Peyer's patch (tissue), 4 donors: ENCODE measurements at places on chromosomes 6 and 20. TPM values are rescaled to one million over a fixed set of nuclear protein-coding genes. Genes with fewer than 3 reads are reported as not detected.

DNA sequence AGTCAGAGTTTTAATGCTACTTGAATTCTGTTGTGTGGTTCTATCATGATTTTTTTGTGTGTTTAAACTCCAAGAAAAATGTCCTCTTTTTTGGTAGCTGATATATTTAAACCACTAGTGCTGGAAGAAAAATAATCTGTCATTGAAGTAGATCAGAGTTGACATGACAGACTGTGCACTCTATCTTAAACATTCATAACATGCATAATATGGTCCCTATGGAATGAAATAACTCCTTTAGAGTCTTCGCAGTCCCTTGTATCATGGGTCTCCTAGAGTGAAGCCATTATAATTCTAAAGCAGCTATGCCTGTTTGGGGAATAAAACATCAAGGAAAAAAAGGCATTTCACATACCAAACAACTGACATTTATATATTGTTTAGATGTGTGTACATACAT, 282.7 kb upstream of the CITED2 start:
- DNase-seq: no peak
- no peaks in the 10 kb centered on the region for H3K27me3 ChIP-seq
- H3K27ac ChIP-seq: no peak overlapping the region
- no peak overlapping the region for H3K4me3 ChIP-seq

- H3K27ac ChIP-seq: no peak overlapping the region
- H3K27me3 ChIP-seq: no peaks in the 10 kb centered on the region
- no peaks in the 10 kb centered on the region for H3K4me1 ChIP-seq
- H3K4me3 ChIP-seq: no peak overlapping the region
These were observed 195.8 kb upstream of the FUT9 start for GRCh38 chr6:95819939-95820338.

AVP gene
- not detected for total RNA-seq

DNA sequence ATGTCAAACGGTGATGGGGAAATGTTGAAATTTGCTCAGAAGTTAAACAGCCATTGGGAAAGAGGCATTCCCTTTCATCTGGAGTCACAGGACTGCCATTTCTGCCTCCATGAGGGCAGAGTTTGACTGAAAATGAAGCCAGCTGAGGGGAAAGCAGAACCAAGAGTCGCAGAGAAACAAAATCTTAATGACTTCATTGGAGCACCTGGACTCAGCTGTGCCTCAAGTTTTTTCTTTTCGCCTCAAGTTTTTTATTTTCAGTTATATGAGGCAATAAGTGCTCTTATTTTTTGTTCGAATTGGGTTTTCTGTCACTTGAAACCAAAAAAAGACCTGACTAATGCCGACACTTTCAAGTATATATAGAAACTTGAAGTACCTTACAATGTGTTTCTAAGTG, 161.3 kb downstream of the PKHD1 start:
- no peak overlapping the region for H3K27ac ChIP-seq
- no peak overlapping the region for H3K4me3 ChIP-seq
- H3K4me1 ChIP-seq: no peaks in the 10 kb centered on the region

GRCh38 chr20:41889844-41890224, 271.7 kb upstream of the CHD6 start:
- no peaks in the 10 kb centered on the region for H3K4me1 ChIP-seq
- H3K27me3 ChIP-seq: no peaks in the 10 kb centered on the region
- H3K36me3 ChIP-seq: no peaks in the 10 kb centered on the region
- no peak overlapping the region for H3K4me3 ChIP-seq
- H3K27ac ChIP-seq: no peak overlapping the region

DNA sequence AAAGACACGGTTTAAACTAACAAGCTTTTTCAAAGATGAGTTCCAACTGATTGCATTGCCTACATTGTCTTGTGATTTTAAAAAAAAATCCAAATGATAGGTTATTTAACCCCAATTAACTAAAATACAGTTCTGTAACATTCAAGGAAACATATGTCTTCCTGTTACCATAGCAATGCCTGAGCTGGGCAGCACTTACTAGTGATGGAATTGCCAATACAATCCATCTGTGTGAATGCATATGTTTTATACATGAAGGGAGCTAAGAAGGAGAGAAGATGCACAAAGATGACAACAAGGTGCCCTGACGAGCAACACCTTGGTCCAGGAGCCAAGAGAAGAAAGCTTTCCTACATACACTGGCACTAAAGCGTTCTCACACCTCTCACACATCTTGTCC, 68.7 kb downstream of the POPDC3 start:
- H3K27ac ChIP-seq: no peak overlapping the region
- DNase-seq: no peak

GRCh38 chr20:34626992-34627391, 49.9 kb downstream of the PIGU start:
- H3K4me1 ChIP-seq: no peaks in the 10 kb centered on the region
- no peak overlapping the region for H3K4me3 ChIP-seq
- H3K36me3 ChIP-seq: no peaks in the 10 kb centered on the region
- no peaks in the 10 kb centered on the region for H3K27me3 ChIP-seq

GRCh38 chr6:166435574-166435973, 52.8 kb upstream of the MPC1 start:
- no peak overlapping the region for H3K27ac ChIP-seq
- no peaks in the 10 kb centered on the region for H3K27me3 ChIP-seq
- no peaks in the 10 kb centered on the region for H3K4me1 ChIP-seq
- no peak overlapping the region for H3K4me3 ChIP-seq
- no peak for DNase-seq
- no peaks in the 10 kb centered on the region for H3K36me3 ChIP-seq

DNA sequence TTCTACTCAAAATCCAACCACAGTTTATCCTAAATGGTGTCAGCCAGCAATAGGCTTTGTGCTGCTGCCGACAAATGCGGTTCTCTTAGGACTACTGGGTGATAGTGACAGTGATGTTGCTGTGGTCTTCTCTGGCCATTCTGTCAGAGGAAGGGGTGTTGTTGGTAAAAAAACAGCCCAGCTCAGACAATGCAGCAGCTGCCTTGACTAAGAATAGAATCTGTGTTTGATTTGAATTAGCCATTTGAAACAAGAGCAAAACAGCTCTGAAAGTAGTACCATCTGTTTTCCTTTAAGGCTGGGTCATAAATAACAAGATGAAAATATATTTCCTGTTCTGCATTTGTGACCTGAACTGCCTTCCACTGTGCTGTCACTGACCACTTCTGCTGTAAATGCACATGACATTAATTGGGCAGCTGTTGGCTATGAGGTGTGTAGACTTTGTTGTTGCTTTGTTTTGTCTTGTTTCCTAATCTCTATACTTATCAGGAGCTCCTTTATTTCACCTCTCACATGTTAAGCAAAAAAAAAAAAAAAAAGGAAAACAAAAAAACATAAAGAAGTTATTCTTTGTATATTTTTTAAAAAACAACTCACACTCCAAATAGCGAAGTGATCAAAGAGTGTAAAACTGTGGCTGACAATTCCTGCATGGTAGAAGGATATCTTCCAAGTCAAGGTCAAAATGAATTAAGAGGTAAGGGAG, 497.8 kb upstream of the ARID1B start:
- no peak overlapping the region for H3K4me3 ChIP-seq
- H3K27me3 ChIP-seq: no peaks in the 10 kb centered on the region
- peak; percentile 28 for DNase-seq

- H3K4me3 ChIP-seq: no peak overlapping the region
- no peaks in the 10 kb centered on the region for H3K36me3 ChIP-seq
- no peaks in the 10 kb centered on the region for H3K4me1 ChIP-seq
- DNase-seq: no peak
- no peaks in the 10 kb centered on the region for H3K27me3 ChIP-seq
These were observed 1131.3 kb upstream of the MAP3K7 start for GRCh38 chr6:91718198-91718597.

DNA sequence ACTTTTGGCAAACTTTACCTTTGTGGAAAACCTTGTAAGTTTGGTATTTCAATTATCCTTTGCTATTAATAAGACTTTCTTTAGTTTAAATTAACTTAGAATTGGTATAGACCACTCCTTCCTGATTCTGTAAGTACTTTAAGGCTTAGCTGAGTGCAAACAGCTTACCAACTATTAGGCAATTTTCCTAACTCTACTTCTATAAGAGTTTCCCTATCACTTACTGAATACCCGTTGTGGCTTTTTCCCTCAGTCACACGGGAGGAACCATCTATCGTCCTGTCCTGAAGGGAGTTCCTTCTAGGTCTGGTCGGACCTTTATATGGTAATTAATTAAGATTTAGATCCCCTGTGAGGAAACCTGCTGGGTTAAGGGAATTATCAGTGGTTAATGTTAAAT, 9.6 kb downstream of the SLC35A1 start:
- H3K27ac ChIP-seq: no peak overlapping the region
- no peaks in the 10 kb centered on the region for H3K27me3 ChIP-seq
- no peak for DNase-seq
- no peak overlapping the region for H3K4me3 ChIP-seq

DNA sequence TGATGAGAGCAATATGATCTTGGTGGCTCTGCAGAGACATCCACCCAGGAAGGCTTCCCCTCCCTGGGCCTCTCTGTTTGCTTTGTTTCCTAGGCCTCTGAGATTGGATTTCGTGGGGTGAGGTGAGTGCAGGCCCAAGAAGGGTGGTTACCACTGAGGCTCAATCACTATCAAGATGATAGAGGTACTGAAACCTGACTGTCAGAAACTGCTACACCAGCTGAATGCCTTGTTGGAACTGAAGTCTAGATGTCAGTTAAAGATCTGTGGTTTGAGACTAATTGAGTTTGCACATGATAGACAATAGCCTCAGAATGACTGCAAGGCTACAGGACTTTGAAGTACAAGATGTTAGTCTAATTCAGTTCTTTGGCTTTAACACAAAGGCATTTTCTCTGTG, 15.2 kb downstream of the VNN1 start:
- no peaks in the 10 kb centered on the region for H3K27me3 ChIP-seq
- H3K4me3 ChIP-seq: no peak overlapping the region
- DNase-seq: no peak
- H3K27ac ChIP-seq: no peak overlapping the region

- no peaks in the 10 kb centered on the region for H3K4me1 ChIP-seq
- no peak overlapping the region for H3K27ac ChIP-seq
- H3K27me3 ChIP-seq: no peaks in the 10 kb centered on the region
- H3K4me3 ChIP-seq: no peak overlapping the region
These were observed 458.6 kb downstream of the TENT5A start for GRCh38 chr6:81293896-81294295.

TSHZ2 gene
- 14.8 TPM for total RNA-seq

GRCh38 chr6:129120856-129121638, 238.1 kb downstream of the LAMA2 start:
- no peak overlapping the region for H3K27ac ChIP-seq
- no peaks in the 10 kb centered on the region for H3K27me3 ChIP-seq
- H3K4me3 ChIP-seq: no peak overlapping the region
- H3K36me3 ChIP-seq: no peaks in the 10 kb centered on the region
- no peak for DNase-seq

DNA sequence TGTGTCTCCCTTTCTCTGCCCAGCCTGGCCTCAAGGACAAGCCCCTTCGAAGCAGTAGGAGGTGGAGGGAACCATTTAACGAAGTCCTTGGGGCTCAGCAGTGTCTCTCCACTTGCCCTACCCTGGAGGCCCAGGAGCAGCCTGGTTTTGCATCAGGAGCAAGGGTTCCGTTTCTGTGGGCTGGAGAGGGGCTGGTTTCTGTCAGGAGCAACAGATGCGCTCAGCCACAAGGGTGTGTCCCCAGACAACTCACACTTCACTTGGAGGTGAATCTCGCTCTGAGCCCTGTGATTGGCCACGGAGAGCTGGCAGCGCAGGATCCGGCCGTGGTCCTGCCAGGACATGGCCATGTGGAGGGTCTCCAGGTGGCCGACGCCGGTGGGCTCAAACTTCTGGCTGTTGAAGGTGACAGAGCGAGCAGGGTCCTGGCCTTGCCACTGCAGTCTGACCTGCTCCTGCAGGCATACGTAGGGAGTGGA, 6.9 kb downstream of the SIGLEC1 start:
- H3K4me3 ChIP-seq: no peak overlapping the region
- DNase-seq: no peak
- H3K36me3 ChIP-seq: no peaks in the 10 kb centered on the region
- no peak overlapping the region for H3K27ac ChIP-seq

DNA sequence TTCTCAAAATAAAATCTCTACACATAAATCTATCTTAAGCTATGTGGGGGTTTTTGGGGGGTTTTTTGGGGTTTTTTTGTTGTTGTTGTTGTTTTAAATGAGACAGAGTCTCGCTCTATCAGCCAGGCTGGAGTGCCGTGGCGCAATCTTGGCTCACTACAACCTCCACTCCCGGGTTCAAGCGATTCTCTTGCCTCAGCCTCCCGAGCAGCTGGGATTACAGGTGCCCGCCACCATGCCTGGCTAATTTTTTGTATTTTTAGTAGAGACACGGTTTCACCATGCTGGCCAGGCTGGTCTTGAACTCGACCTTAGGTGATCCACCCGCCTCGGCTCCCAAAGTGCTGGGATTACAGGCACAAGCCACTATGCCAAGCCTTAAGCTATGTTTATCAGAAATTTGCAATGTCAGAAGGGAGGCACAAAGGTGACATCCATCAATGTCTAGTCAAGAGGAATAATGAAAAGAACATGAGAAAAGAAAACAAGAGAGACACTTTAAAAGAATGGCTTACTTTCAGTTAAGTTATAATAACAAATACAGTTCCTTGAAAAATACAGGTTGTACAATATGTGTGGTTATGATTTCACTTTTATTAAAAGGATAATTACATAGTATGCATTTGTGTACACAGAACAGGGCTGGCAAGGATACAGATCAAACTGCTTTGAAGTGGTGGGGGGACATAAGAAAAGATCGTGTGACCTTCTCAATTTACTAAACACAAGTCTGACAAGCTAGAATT, 28.6 kb downstream of the SLC23A2 start:
- no peak overlapping the region for H3K4me3 ChIP-seq
- no peaks in the 10 kb centered on the region for H3K36me3 ChIP-seq
- no peaks in the 10 kb centered on the region for H3K27me3 ChIP-seq
- DNase-seq: no peak

SFT2D1 gene
- 31.9 TPM for total RNA-seq

GRCh38 chr20:7765221-7765620, 175.0 kb downstream of the HAO1 start:
- H3K36me3 ChIP-seq: no peaks in the 10 kb centered on the region
- H3K4me3 ChIP-seq: no peak overlapping the region
- no peaks in the 10 kb centered on the region for H3K27me3 ChIP-seq
- H3K27ac ChIP-seq: no peak overlapping the region
- H3K4me1 ChIP-seq: no peaks in the 10 kb centered on the region
- DNase-seq: no peak

GRCh38 chr20:59040667-59041066, 1.9 kb downstream of the PRELID3B start:
- no peak overlapping the region for H3K4me3 ChIP-seq
- peak overlapping the region; percentile 84 for H3K27ac ChIP-seq
- no peaks in the 10 kb centered on the region for H3K27me3 ChIP-seq
- H3K4me1 ChIP-seq: peaks cover 52% of the 10 kb centered on the region
- no peaks in the 10 kb centered on the region for H3K36me3 ChIP-seq
- DNase-seq: no peak

RBPJL gene
- not detected for total RNA-seq

FILIP1 gene
- total RNA-seq: 4.0 TPM

DNA sequence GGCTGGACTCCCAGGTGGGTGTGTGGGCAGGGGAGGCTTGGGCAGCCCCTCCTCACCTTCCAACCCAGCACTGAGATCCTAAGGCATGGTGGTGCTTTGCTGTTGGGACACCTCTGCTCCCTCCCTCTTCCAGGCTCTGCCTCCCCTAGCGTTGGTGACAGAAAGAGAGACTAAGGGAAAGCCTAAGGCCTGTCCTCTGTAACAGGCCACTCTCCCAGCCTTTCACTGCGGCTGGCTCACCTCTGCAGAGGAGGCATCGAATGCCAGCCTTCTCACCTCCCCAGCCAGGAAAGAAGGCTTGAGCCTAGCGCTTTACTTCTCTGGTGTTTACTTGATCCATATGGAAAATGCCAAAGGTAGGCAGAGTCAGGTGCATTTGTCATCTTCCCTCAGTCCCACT, 3.5 kb upstream of the CDH26 start:
- no peaks in the 10 kb centered on the region for H3K4me1 ChIP-seq
- H3K27me3 ChIP-seq: no peaks in the 10 kb centered on the region
- no peak overlapping the region for H3K4me3 ChIP-seq
- H3K36me3 ChIP-seq: no peaks in the 10 kb centered on the region
